Upper lobe of right lung (tissue), 1 donor: ENCODE measurements at places on chromosomes 11 and 22. TPM values are rescaled to one million over a fixed set of nuclear protein-coding genes. Genes with fewer than 3 reads are reported as not detected.

Gene ANO5
- 5.9 TPM for total RNA-seq

Gene TBX10
- not detected for total RNA-seq

- no peak overlapping the region for H3K4me3 ChIP-seq
- H3K4me1 ChIP-seq = no peaks in the 10 kb centered on the region
- no peaks in the 10 kb centered on the region for H3K27me3 ChIP-seq
- H3K36me3 ChIP-seq = no peaks in the 10 kb centered on the region
- H3K27ac ChIP-seq = no peak overlapping the region
Measured at GRCh38 chr11:96178887-96179279, 164.1 kb downstream of the MAML2 start.

- no peaks in the 10 kb centered on the region for H3K27me3 ChIP-seq
- no peaks in the 10 kb centered on the region for H3K4me1 ChIP-seq
- no peak for DNase-seq
Measured at GRCh38 chr11:31301549-31302510, 67.7 kb downstream of the DCDC1 start.

DNA sequence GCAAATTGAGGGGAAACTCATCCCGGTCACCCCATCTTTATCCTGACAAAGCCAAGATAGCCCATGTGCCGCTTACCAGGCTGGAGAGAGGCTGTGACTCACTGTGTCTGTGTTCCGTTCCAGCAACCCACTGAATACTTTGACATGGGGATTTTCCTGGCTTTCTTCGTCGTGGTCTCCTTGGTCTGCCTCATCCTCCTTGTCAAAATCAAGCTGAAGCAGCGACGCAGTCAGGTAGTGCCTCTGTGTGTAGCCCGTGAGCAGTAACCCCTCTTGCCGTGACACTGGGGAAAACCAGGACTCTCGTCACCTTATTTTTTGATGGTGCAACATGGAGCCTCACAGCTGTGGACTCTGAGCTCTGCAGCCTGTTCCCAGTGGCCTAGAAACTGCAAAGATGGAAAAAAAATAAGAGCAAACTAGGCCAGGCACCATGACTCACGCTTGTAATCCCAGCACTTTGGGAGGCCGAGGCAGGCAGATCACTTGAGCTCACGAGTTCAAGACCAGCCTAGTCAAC is 16.9 kb downstream of the C22orf31 start:
- no peak overlapping the region for H3K4me3 ChIP-seq
- H3K27me3 ChIP-seq = no peaks in the 10 kb centered on the region
- H3K36me3 ChIP-seq = peaks cover 30% of the 10 kb centered on the region
- DNase-seq = no peak
- peaks cover 21% of the 10 kb centered on the region for H3K4me1 ChIP-seq
- H3K27ac ChIP-seq = peak overlapping the region; percentile 6
